Body of pancreas (tissue), 4 donors: ENCODE measurements at places on chromosomes 12 and 14. TPM values are rescaled to one million over a fixed set of nuclear protein-coding genes. Genes with fewer than 3 reads are reported as not detected.

Gene ADAMTS20
- total RNA-seq: not detected

Gene ARMH4
- 1.0 TPM for total RNA-seq

Gene TMEM132D
- 0.26 TPM for total RNA-seq

Gene DLK1
- total RNA-seq: 33.0 TPM

Gene ZDHHC22
- not detected for total RNA-seq

Gene EIF2B1
- total RNA-seq: 58.9 TPM

Gene CDK2
- total RNA-seq: 8.8 TPM

DNA sequence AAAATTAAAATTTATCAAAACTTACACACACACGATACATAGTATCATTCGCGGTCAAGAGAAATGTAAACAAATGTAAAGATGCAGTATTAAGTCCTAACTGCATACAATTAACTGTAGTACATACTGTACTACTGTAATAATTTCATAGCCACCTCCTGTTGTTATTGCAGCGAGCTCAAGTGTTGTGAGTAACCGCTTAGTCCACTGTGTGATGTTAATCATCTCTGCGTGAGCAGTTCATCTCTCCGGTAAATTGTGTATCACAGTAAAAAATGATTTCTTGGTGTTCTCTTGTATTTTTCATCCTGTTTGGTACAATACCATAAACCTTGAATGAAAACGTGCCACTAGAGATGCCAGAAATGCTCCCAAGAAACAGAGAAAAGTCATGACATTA is 6.5 kb downstream of the EPS8 start:
- no peak overlapping the region for H3K27ac ChIP-seq
- no peak overlapping the region for H3K4me3 ChIP-seq
- no peak for DNase-seq
- peaks cover 18% of the 10 kb centered on the region for H3K4me1 ChIP-seq
- H3K27me3 ChIP-seq: no peaks in the 10 kb centered on the region
- no peaks in the 10 kb centered on the region for H3K36me3 ChIP-seq

DNA sequence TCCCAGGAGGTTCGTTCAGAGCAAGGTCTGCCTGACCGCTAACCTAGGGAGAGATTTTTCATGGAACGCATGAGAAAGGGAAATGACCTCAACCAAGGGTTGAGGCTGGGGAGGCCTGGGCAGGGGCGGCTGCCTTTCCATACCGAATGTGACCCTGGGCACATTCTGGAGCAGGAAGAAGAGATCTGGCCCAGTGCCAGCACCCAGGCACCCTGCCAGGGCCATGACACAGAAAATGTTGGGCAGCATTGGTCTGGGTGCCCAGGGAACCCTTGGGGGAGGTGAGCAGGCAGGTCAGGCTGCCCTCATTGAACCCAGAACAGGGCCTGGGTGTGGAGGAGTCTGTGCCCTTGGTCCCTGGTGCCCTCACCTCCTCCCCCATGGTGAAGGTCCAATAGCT is 106.8 kb downstream of the CALM1 start:
- H3K4me1 ChIP-seq: peaks cover 33% of the 10 kb centered on the region
- no peaks in the 10 kb centered on the region for H3K27me3 ChIP-seq
- peak; percentile 74 for DNase-seq
- H3K4me3 ChIP-seq: no peak overlapping the region
- peak overlapping the region; percentile 70 for H3K27ac ChIP-seq

GRCh38 chr14:88188745-88189416 is 134.2 kb downstream of the KCNK10 start:
- no peaks in the 10 kb centered on the region for H3K27me3 ChIP-seq
- peaks cover 16% of the 10 kb centered on the region for H3K4me1 ChIP-seq
- no peaks in the 10 kb centered on the region for H3K36me3 ChIP-seq
- H3K4me3 ChIP-seq: no peak overlapping the region
- peak; percentile 49 for DNase-seq

- peaks cover 8% of the 10 kb centered on the region for H3K4me1 ChIP-seq
- DNase-seq: no peak
- H3K36me3 ChIP-seq: no peaks in the 10 kb centered on the region
- no peak overlapping the region for H3K4me3 ChIP-seq
- H3K27me3 ChIP-seq: no peaks in the 10 kb centered on the region
These were observed 18.1 kb upstream of the WDR20 start for GRCh38 chr14:102121567-102121966.

GRCh38 chr12:117875744-117876435 is 92.9 kb downstream of the KSR2 start:
- DNase-seq: no peak
- no peak overlapping the region for H3K27ac ChIP-seq
- H3K36me3 ChIP-seq: no peaks in the 10 kb centered on the region

DNA sequence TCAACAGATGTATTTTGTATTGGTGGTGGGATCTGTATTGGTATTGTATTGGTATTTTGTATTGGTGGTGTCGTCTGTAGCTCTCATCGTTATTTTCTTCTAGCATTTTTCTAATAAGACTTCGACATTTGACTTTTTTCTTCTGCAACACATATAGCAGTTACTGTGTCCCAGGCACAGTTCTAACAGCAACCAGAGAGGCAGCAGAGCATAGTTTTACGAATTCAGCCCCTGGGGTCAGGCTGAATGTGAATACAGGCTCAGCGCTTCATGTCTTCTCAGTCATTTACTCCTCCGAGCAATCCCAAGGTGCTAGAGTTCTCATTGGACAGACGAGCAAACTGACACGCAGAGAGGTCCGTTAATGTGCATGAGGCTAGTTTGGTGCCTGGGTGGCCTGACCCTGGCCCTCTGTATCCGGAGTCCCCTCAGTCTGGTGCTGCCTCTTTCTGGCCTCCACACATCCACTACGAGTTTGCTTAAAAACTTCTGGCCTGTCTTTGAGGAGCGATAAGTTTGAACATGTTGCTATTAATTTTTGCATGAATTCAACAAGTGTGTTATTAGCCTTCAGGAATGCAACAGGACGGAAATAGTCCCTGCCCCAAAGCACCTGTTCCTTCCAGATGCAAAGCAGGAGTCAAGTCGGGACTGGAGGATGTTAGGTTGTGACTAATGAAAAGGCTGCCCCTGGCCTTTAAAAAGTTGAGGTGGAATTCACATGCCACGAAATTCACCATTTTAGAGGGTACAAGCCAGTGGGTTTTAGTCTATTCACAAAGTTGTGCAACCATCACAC is 87.0 kb downstream of the GLT1D1 start:
- no peak overlapping the region for H3K4me3 ChIP-seq
- H3K4me1 ChIP-seq: peaks cover 5% of the 10 kb centered on the region
- H3K27me3 ChIP-seq: no peaks in the 10 kb centered on the region
- no peak for DNase-seq
- H3K27ac ChIP-seq: no peak overlapping the region
- H3K36me3 ChIP-seq: no peaks in the 10 kb centered on the region

DNA sequence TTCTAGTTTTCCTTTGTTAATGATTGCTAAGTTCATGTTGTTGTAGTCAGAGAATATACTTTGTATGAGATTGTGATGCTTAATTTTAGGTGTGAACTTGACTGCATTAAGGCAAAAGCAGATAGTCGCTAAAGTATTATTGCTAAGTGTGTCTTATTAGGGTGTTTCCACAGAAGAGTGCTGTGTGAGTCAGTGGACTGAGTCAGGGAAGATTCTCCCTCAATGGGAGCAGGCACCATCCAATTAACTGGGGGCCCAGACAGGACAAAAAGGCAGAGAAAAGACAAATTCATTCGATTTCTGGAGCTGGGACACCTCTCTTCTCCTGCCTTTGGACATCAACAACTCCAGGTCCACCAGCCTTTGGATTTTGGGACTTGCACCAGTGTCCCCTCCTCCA is 48.5 kb downstream of the BAZ1A start:
- no peak overlapping the region for H3K27ac ChIP-seq
- DNase-seq: no peak
- no peaks in the 10 kb centered on the region for H3K36me3 ChIP-seq

DNA sequence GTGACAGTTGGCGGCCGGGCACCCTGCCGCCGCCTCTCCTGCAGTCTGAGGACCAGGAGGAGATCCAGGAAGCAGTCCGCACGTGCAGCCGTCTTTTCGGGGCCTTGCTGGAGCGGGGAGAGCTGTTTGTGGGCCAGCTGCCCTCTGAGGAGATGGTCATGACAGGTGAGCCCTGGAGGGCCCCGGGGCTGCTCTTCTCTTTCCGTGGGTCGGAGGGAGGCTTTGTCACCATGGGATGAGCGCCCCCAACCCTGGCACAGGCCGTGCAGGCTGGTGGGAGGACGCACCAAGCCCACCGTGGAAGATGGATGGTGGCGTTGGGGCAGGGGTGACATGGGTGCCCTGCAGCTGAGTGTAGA is 532 bp downstream of the NOC4L start:
- peak overlapping the region; percentile 83 for H3K27ac ChIP-seq
- H3K27me3 ChIP-seq: no peaks in the 10 kb centered on the region
- peak overlapping the region; percentile 84 for H3K4me3 ChIP-seq
- no peak for DNase-seq

DNA sequence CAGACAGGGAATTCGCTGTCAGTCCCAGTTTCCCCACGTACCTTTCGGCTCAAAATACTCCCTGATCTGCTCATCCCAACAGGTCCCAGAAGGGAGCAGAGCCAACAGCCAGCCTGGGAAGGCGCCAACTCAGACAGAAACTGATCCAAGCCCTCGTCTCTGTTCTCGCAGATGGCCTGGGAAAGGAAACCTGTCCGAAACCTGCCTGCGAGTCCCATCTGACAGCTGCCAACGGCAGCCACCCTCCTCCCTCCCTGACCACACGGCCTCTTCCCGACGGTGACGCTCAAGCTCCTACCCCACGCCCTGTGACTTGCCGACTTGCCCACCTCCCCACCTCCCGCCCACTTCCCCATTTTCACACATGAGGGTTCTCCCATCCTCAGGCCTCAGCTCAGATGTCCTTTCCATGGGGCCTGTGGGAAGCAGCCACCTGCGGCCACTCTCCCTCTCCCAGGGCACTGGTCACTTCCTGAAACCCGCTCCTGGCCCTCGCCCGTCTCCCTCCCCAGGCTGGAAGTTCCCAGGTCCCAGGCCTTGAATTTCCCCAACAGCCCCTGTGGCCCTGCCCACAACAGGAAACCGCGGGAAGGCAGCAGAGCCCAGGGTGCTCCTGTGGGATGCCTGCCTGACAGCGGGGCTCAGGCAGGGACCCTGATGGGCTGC is 60.9 kb upstream of the FBRSL1 start:
- H3K36me3 ChIP-seq: no peaks in the 10 kb centered on the region
- peak; percentile 97 for DNase-seq
- peaks cover 69% of the 10 kb centered on the region for H3K4me1 ChIP-seq
- no peak overlapping the region for H3K4me3 ChIP-seq

DNA sequence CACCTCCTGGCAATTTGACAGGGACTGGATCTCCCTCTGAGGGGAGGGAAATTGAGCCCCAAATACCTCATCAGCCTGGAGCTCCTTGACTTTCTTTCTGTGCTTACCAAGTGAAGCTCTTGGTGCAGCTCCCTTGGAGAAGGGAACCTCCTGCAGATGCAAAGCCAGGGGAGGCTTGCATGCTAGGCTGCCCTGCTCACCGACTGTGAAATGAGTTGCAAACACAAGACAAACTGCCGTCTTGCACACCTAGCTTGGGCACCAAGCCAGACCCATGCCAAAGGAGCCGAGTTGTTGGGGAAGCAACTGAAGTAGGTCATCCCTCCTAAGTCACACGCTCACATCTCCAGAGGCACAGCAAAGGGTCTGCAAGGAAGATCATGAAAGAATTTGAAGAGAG is 95.2 kb downstream of the GTF2A1 start:
- no peaks in the 10 kb centered on the region for H3K36me3 ChIP-seq
- H3K4me1 ChIP-seq: no peaks in the 10 kb centered on the region
- no peak overlapping the region for H3K4me3 ChIP-seq
- no peak for DNase-seq
- no peaks in the 10 kb centered on the region for H3K27me3 ChIP-seq

DNA sequence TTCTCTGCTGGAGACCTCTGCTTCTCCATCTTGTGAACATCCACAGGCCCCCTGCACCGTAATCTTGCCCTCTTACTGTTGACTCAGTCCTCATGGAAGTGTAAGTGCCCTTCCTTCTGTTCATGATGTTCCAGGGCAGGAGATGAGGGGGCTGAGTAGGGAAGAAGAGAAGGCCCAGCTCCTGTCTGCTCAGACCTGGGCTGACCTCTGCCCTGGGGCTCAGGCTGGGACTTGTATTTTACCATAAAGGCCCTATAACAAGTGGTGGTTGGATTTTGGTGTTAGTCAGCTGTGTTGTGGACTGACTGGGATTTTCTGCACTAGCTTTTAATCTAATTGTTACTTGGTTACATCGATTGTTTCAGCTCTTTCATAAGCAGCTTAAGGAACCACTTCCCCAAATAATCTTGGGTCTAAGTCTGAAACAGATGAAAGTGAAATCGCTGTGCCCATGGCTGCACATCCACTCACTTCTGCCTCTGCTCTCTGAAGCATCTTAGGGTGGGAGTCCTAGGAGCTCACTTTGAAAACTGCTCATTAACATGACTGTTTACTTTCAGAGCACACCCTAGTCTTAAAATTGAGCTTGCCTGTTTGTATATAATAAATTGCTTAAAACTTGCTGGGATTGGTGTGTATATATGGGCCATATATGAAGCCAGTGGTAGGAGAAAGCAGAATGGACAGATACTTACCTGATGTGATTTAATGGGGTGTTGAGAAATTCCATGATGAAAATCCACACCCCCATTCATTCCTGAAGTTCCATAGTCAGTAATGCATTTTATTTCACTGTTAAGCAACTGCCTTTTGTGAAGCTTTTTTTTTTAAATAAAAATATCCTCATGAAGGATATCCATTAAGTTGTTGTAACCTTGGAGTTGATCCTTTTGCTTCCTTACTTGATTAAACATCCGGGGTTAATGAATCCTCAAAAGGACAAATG is 17.7 kb downstream of the C12orf71 start:
- no peak for DNase-seq
- H3K27me3 ChIP-seq: no peaks in the 10 kb centered on the region
- H3K36me3 ChIP-seq: no peaks in the 10 kb centered on the region
- H3K4me1 ChIP-seq: no peaks in the 10 kb centered on the region

GRCh38 chr14:27253966-27254365 is 656.1 kb upstream of the NOVA1 start:
- no peak for DNase-seq
- no peaks in the 10 kb centered on the region for H3K27me3 ChIP-seq
- no peaks in the 10 kb centered on the region for H3K4me1 ChIP-seq
- no peaks in the 10 kb centered on the region for H3K36me3 ChIP-seq

GRCh38 chr12:106551410-106551809 is 31.4 kb upstream of the RFX4 start:
- H3K27ac ChIP-seq: no peak overlapping the region
- no peaks in the 10 kb centered on the region for H3K36me3 ChIP-seq
- no peak overlapping the region for H3K4me3 ChIP-seq
- H3K4me1 ChIP-seq: no peaks in the 10 kb centered on the region
- H3K27me3 ChIP-seq: no peaks in the 10 kb centered on the region
- DNase-seq: no peak
